Mononuclear cell (primary cell): ENCODE measurements at places on chromosomes 16 and 17. TPM values are rescaled to one million over a fixed set of nuclear protein-coding genes. Genes with fewer than 3 reads are reported as not detected.

The SERPINF2 gene
- total RNA-seq: 0.52 TPM

The GLYR1 gene
- 49.7 TPM for total RNA-seq

The C16orf96 gene
- total RNA-seq: 0.42 TPM

The ABAT gene
- total RNA-seq: 2.5 TPM

The WFDC1 gene
- total RNA-seq: 0.10 TPM

The MYL4 gene
- not detected for total RNA-seq

The SPN gene
- 29.7 TPM for total RNA-seq

The TP53TG3 gene
- total RNA-seq: not detected

The YBX2 gene
- total RNA-seq: not detected

The MT1M gene
- not detected for total RNA-seq

The TCAP gene
- total RNA-seq: 1.0 TPM

The SPATA32 gene
- 0.10 TPM for total RNA-seq

The HBQ1 gene
- total RNA-seq: not detected

The ZNF597 gene
- total RNA-seq: 5.6 TPM

The KRT25 gene
- not detected for total RNA-seq

The HBM gene
- not detected for total RNA-seq

The DNAAF1 gene
- total RNA-seq: 25.3 TPM

The TM4SF5 gene
- total RNA-seq: not detected

The CBFA2T3 gene
- 1.3 TPM for total RNA-seq

The CDIP1 gene
- 8.0 TPM for total RNA-seq

The MYH11 gene
- 0.10 TPM for total RNA-seq

The UNKL gene
- 18.4 TPM for total RNA-seq

The CSH2 gene
- total RNA-seq: 0.10 TPM

The TXNDC17 gene
- total RNA-seq: 16.3 TPM

The MT1F gene
- 3.3 TPM for total RNA-seq

The CNGB1 gene
- not detected for total RNA-seq

The CDK3 gene
- 1.8 TPM for total RNA-seq

The RPGRIP1L gene
- total RNA-seq: 0.84 TPM

The KLHL11 gene
- 60.7 TPM for total RNA-seq

The KRTAP1-1 gene
- total RNA-seq: not detected

The LHX1 gene
- not detected for total RNA-seq

The NAGPA gene
- total RNA-seq: 29.6 TPM

The PTX4 gene
- not detected for total RNA-seq
